ENCODE measurements at places on chromosomes 5 and 9. TPM values are rescaled to one million over a fixed set of nuclear protein-coding genes. Genes with fewer than 3 reads are reported as not detected.

Gene RBM27
- 13.7 TPM for total RNA-seq

Gene FOXD4
- total RNA-seq: not detected

Gene TSLP
- total RNA-seq: 1.5 TPM

Gene WWC1
- 6.2 TPM for total RNA-seq

Gene FAM169A
- 5.0 TPM for total RNA-seq

Gene TICAM2
- 3.5 TPM for total RNA-seq

Gene LHFPL2
- 12.5 TPM for total RNA-seq

Gene CCDC171
- 1.4 TPM for total RNA-seq

Gene MYO10
- total RNA-seq: 7.7 TPM

Gene GAS1
- 39.3 TPM for total RNA-seq

Gene SLC2A6
- total RNA-seq: 4.3 TPM

Gene PPWD1
- total RNA-seq: 14.6 TPM

Gene ADAMTS19
- total RNA-seq: 2.9 TPM

Gene ORM2
- total RNA-seq: 1.6 TPM

Gene CDK9
- 58.3 TPM for total RNA-seq

Gene TTC16
- 0.09 TPM for total RNA-seq

Gene FUT7
- total RNA-seq: 0.24 TPM

Gene INSL4
- not detected for total RNA-seq

Gene BTNL3
- total RNA-seq: not detected

Gene GNE
- 14.3 TPM for total RNA-seq

Gene PHF19
- total RNA-seq: 18.5 TPM

Gene CNTNAP3B
- total RNA-seq: 17.7 TPM

Gene VLDLR
- 95.8 TPM for total RNA-seq

Gene SV2C
- 0.06 TPM for total RNA-seq

Gene QRFP
- total RNA-seq: not detected

Gene FAM221B
- total RNA-seq: not detected

Gene CDH10
- 1.2 TPM for total RNA-seq

Measured in left cardiac atrium (tissue), 4 donors.